ENCODE measurements at places on chromosomes 3 and 15.

DNA sequence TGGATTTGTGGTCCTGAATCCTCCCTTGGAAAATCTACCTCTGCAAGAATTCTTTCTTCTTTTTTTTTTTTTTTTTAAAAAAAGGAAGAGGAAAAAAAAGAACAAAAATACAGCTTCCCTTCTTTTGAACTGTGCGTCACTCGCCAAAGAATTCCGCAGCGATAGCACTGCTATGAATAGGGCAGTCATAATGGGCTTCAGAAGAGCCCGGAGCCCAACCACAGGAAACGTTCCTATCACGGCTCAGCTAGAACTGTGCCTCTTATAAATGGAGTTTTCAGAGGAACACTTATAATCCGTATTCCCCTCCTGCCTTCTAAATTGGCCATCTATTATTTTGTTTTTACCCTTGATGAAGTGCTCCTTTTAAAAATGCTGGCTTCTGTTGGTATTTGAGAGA, 227.7 kb downstream of the ADAMTS17 start:
- DNase-seq, result no peak

- DNase-seq, result no peak
Observed at GRCh38 chr15:39851500-39852092, 68.5 kb downstream of the GPR176 start.

GRCh38 chr15:35181538-35181937, 96.4 kb upstream of the NANOGP8 start:
- DNase-seq, result no peak

GRCh38 chr15:56530157-56530556, 65.2 kb upstream of the MNS1 start:
- no peak for DNase-seq

DNA sequence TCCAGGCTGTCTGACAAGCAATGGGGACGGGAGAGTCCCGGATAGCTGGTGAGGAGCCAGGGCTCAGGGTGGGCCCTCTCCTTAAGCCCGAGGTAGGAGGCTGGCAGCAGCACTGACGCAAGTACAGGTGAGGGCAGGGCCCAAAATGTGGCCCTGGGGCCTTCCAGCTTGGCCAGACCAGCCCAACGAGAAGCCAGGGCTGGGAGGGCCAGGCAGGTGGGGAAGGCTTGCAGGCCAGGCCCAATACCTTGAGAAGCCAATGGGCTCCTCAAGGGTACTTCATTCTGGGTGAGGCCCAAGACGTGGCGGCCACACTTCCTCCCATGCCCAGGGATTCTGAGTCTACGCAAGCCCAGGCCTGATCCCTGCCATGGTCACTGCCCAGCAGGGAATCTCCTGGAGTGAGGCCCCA, 37.2 kb downstream of the AMOTL2 start:
- DNase-seq, result no peak

- DNase-seq, result no peak
Observed at GRCh38 chr3:186588632-186589031, 18.1 kb downstream of the DNAJB11 start.

GRCh38 chr3:41267975-41268640, 68.8 kb downstream of the CTNNB1 start:
- peak; percentile 66 for DNase-seq

- no peak for DNase-seq
Observed at GRCh38 chr3:39052583-39052982, 767 bp downstream of the WDR48 start.

DNA sequence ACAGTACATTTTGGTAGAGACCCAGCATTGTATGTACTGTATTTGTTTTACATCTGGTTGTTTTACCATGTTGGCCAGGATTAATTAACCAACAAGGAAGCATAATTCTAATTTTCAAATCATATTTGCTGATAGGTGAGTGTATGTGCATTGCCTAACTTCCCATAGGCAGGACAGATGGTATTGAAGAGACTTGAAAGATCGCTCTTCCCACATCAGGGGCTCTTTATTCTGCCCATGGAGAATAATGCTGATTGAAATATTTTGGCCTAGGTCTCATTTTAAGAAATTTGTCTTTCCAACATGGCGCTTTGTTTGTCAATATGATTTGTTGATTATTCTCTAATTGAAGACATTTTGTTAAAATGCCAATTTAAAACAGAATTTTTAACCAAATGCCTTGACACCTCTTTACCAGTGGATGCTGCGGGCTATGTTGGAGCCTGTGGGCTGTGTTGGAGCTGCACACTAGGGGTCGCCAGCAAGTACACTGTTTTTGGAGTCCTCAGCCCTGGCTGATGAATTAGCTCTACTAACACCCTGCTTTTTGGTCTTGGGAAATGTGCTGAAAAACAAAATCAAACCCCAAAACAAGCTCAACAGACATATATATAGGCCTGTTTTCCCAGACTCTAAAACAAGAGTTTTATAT, 5.3 kb downstream of the P2RY12 start:
- DNase-seq, result peak; percentile 45

- peak; percentile 69 for DNase-seq
Observed at GRCh38 chr3:19947549-19948225, 790 bp downstream of the RAB5A start.

DNA sequence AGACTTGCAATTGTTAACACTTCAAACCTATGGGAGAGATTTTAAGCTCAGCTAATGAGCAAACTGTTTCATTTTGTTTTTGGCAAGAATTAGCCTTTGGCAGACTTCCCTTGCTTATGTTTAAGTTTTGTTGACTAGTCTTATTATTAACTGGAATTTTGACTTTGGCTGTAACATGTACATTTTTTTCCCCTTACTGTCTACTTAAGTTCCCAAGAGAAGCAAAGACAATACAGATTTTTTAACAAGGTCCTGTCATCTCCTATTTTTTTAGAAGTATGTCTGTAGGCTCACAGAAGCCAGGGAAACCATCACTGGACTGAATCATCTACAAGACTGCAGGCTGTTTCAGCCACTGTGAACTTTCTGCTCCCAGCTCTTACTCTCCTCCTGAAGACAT, 74.3 kb downstream of the DGKG start:
- DNase-seq, result no peak

- DNase-seq, result peak; percentile 41
Observed at GRCh38 chr15:38050529-38051448, 116.3 kb downstream of the TMCO5A start.

DNA sequence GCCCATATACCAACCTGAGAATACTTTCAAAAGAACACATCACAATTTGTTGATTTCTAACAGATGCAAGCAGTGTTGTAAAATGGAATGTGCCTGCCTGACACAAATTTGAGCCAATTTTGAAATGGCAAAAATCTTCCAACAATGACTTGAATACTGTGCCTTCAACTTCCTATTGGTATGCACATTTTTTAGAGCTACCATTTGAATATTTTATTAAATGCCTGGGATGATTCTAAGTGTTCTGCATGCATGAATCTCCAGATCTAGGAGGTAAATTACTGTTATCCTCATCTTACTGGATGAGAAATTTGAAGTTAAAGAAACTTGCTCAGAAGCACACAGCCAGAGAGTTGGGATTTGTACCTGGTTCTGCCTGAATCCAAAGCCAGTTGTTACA, 282.8 kb upstream of the LRRN1 start:
- DNase-seq, result no peak

DNA sequence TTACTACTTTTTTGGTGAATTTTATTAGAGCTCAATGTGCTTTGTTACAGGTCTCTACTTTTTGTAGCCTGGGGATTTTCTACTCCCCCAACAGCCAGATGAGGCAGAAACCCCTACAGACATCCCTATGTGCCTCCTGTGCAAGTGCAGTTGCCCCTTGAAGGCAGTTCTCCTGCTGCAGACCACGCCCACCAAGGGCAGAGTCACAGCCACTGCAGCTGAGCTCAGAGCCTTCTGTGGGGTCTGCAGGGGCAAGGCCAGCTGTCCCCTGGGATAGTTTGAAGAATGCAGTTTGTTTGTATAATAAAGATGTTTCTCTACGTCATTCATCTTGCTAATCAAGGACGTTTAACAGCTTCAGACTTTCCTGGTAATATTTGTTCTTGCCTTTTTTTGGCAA, 76.8 kb downstream of the NPAP1 start:
- no peak for DNase-seq

GRCh38 chr3:139264375-139264774, 79.4 kb upstream of the MRPS22 start:
- DNase-seq, result no peak

GRCh38 chr15:101639667-101640066, 12.5 kb downstream of the TM2D3 start:
- no peak for DNase-seq

- DNase-seq, result no peak
Observed at GRCh38 chr3:9930804-9931418, 2.7 kb upstream of the CRELD1 start.

DNA sequence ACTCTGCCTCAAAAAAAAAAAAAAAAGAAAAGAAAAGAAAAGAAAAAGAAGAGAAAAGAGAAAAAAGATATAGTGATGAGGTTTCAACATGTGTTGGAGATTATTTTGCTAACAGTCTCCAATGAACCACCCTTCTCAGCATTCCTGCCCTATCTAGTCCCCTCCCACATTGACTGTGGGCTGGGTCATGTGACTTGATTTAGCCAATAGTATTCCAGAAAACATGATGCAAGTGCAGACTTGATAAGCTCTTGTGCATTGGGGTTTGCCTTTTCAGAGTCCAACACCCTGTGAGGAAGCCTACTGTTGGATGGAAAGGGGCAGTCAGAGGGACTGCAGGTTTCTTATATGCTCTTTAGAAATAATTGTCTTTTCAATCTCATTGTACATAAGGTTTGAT, 37.8 kb upstream of the MED12L start:
- DNase-seq, result peak; percentile 14

- DNase-seq, result peak; percentile 60
Observed at GRCh38 chr15:53193149-53193548, 403.0 kb upstream of the ONECUT1 start.

DNA sequence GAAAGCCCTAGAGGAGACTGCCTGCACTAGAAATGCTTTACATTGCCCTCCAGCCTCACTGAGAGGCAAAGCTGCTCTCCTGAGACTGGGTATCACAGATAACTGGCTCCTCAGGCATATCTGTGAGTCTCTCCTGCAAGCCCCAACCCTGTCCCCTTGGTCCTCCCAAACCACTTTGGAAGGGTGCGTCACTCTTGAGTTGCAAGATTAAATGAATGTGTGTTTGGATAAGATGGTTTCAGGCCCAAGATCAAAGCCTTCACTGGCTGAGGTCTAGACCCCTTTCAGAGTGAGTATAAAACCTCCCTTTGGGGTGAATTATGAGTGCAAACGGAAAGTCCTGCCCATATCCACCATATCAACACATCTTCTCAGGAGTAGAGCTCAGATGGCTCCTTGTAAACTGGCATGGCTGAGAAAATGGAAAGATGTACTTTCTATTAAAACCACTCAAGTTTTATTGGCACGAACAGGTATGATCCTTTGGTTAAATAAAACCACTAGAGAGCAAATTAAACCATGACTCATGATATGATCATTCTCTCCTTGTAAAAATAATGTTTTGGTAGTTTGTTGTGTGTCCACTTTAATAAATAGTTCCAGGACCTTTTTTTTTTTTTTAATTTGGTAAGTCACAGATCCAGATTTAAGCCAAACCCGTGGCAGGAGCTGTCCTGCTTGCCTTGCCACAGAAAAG, 164.0 kb downstream of the CHST2 start:
- no peak for DNase-seq

DNA sequence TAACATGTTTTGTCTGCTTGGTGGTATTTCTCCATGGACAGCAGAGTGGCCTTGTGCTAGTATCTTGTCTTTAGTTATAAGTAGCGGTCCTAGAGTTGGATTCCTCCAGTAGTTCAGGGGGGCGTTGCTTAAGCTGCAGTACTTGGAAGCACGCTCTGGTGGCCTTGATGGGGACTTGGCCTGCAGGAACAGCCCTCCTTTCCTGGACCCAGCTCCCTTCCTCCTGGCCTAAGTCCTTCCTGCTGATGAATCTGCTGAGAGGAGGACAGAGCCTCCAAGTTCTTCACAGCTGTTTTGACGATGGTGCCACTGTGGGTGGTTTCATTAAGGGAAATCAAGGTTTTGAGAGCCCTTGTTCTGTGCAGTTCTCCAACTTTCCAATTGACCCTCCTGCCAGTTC, 38.6 kb upstream of the SEC22A start:
- DNase-seq, result no peak

- DNase-seq, result no peak
Observed at GRCh38 chr15:69862540-69862939, 235.2 kb downstream of the TLE3 start.

DNA sequence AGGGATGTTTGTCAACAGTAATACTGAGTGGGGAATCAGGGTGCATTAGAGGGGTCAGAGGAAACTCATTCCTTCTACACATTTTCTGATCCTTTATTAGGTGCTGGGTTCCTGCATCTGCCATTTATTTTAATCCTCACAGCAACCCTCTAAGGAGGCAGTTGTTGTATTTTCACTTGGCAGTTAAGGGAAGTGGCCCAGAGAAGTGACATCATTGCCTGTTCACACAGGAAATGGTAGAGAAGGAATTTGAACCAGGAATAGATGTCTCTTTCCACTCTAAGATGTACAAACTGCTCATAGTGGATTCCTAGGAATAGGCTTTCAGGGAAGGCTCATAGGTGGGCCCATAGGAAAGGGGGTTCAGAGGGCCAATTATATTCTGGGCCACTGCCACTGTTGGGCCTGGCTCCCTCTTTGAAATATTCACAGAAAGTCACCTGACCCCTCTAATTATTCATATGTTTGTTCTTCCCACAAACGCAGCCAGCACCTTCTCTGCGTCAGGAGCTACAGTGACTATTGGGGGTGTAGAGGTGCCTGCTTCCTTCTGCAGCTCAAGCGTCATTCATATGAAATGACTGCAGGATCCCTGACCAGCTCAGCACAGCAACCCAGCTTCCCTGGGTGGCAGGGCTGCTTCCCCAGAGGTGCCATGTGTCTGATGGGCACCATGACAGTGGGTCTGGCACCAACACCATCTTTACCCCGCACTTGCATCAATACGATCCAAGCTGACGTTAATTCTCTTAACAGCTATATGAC, 163.9 kb upstream of the SMAD3 start:
- no peak for DNase-seq

DNA sequence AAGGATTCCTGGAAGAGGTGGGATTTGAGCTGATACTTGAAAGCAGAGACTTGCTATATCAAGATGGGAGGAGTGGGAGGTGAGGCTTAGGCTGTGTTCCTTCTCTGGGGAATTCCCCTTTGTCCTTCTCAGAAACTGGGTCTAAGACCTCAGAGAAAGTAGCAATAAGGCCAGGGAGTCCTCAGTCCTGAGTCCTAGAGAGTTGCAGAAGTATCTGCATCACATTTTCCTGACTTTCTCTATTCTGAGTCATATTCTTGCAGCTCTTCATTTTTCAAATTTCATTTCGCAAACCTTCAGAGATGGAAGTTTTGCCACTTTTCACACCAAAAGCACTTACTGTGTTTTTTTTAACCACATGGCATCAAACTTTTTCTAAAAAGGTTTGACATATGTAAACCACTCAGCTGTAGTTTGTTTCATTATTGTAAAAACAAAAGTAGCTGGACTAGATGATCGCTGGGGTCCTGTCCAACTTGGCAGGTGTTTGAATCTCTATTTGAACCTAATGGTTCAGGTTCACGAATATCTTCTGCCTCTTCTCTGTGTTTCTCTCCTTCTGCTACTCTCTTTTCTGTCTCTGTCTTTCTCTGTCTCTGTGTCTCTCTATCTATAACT, 21.3 kb downstream of the COLQ start:
- no peak for DNase-seq

- no peak for DNase-seq
Observed at GRCh38 chr3:58180940-58181587, 29.7 kb downstream of the DNASE1L3 start.

- DNase-seq, result no peak
Observed at GRCh38 chr3:143821862-143822261, 26.4 kb downstream of the SLC9A9 start.

GRCh38 chr15:49860101-49860500, 239.3 kb downstream of the DTWD1 start:
- no peak for DNase-seq

All from hepatocyte (in vitro differentiated cells).